NCI-H146 (cell line): ENCODE measurements at places on chromosomes 12 and 14.

- DNase-seq, result peak; percentile 11
Observed at GRCh38 chr12:98955284-98955683, 310.2 kb downstream of the APAF1 start.

- DNase-seq, result no peak
Observed at GRCh38 chr12:109523504-109523903, 46.1 kb downstream of the UBE3B start.

- no peak for DNase-seq
Observed at GRCh38 chr14:56224229-56224628, 106.0 kb downstream of the PELI2 start.

DNA sequence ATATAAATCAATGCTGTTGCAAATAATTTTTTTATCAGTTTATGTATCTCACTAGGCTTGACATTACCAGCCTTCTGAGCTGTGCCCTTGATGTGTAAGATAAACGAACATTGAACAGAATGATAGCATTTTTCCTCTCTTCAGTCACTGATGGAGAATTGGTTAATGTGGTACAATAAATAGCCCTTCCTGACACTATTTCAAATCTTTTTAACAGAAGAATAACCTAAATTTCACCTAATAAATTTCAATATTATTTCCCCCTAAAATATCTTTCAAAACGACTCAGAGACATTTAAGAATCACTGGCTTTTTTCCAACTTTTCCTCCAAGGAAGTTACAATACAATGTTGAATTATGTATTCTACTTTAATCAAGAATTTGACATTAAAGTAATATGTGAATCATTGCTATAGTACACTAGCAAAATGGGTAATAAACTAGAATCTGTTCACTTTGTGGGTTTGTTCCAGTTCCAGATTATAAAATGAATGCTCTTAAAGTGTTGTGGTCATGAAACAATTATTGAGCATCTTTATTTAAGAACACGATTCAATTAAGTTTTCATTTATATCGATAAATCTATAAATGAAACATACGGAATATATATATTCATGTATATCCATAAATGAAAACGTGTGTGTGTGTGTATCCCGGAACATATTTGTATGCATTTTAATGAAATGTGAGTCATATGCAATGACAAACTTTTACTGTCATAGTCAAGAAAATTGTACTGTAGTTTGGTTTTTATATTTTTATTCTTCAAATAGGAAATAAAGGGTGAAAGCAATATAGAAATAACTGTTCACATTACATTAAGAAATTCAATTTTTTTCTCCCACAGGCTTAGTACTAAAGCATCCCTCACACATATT is 2.5 kb upstream of the ATP2B1 start:
- DNase-seq, result no peak

- DNase-seq, result no peak
Observed at GRCh38 chr12:32089156-32089555, 17.5 kb upstream of the BICD1 start.

- no peak for DNase-seq
Observed at GRCh38 chr14:63938198-63939005, 85.6 kb downstream of the SYNE2 start.

DNA sequence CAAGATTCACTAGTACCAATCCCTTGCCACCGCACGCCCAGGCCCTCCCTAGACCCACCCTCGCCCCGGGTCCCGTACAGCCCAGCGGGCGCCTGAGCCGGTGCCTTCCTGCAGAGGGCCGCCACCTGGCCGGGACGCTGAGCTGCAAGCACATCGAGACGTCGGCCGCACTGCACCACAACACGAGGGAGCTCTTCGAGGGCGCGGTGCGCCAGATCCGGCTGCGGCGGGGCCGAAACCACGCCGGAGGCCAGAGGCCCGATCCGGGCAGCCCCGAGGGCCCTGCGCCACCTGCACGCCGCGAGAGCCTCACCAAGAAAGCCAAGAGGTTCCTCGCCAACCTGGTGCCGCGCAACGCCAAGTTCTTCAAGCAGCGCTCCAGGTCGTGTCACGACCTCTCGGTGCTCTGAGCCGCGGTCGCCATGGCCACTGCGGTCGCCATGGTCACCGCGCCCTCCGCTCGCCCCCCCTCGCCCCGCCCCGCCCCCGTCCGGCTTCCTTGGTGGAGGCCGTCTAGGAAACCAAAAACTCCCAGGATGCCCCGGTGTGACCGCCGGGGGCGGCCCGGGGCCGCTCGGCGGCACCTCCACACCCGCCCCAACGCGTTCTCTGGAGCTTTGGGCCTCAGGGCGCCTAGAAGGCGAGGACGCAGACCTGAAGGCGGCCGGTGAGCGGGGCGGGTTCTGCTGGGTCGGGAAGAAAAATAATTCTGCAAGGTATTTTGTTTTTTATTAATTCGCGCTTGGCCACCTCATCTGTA is 3.7 kb downstream of the REM2 start:
- peak; percentile 83 for DNase-seq

GRCh38 chr12:116624516-116624915 is 65.3 kb downstream of the MAP1LC3B2 start:
- DNase-seq, result no peak

DNA sequence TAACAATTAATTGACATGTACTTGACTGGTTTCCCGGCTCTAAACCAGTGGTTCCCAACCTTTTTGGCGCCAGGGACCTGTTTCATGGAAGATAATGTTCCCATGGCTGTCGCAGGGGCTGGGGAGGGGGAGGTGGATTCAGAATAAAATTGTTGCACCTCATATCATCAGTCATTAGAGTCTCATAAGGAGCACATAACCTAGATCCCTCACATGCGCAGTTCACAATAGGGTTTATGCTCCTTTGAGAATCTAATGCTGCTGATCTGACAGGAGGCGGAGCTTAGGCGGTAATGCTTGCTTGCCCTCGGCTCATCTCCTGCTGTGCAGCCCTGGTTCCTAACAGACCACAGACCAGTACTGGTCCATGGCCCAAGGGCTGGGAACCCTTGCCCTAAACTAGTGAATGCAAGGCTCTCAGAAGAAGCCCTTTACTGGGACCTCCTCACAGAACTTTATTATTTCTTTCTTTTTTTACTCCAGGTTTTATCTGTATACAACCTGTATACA is 86.4 kb upstream of the SINHCAF start:
- no peak for DNase-seq

DNA sequence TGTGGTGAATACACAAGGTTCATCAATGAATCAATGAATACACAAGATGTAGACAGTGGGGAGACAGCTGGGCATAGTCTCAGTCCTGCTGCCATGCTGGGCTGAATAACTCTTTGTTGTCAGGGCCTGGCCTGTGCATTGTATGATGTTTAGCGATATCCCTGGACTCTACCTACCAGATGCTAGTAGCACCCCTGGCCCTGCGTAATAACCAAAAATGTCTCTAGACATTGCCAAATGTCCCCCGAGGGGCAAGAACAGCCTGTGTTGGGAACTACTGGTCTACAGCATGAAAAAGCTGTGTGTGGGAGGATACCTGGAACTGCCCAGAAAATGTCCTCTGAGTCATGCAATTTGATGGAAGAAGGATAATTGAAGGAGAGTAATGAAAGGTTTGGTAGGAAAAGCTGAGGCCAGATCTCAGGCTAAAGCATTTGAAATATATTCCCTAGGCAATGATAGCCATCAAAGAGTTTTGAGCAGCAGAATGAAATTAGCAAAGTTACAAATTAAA is 128.2 kb downstream of the TMEM30B start:
- DNase-seq, result peak; percentile 63

DNA sequence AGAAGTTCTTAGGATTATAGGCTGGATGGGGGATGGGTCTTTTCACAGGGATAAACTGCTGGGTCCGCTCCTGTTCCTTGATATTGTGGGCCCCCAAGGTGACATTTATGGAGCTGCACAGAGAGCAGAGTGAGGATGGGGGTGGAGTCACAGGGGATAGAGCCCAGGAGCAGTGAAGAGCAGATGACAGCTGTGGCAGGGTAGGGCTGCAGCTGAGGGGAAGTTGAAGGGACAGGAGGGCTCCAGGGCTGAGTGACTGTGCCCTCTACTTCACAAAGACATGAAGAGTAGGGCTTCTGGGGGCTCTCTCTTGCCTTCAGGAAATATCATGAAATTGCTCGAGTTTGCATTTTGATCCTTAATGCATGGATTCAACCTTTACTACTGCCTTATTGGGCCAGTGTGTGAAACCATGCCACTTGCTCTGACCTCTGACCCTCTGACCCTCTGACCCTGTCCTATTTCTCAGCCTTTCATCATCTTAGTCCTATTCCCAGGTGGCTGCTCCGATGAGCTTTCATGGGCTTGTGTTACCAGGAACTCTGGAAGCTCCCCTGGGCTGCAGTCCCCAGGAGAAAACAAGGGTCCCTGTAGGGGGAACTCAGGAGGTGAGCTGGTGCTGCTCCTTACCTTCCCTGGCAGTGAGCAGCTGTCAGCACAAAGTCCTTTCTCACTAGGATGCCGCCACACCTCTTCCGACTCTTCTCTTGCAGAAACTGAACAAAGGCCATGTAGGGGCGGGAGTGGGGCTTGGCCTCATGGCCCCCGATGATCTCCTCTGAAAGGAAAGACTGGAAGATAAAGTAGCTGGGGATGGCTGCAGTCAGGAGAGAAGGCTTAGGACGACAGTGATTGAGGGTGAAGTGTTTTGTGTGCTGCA is 1.6 kb downstream of the GZMH start:
- DNase-seq, result no peak

GRCh38 chr14:77580964-77581505 is 35.4 kb downstream of the SPTLC2 start:
- peak; percentile 1 for DNase-seq

DNA sequence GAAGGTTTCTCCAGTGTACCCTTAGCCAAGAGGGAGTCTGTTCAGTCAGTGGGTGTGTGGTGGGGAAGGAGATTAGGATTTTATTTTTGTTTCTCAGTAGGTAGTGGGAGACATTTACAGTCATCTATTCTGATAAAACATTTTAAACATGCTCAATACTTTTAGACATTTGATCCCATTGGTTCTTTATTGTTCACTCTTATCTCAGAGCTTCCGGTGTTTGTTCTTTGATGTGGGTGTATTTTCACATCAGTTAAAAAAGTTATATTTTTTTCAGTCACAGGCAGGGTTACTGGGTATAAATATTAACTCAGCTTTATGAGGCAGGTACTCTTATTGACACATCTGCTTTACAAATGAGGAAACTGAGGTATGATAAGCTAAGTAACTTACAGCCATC is 43.3 kb upstream of the LRRK2 start:
- no peak for DNase-seq

GRCh38 chr12:123040106-123040505 is 59.6 kb downstream of the ARL6IP4 start:
- DNase-seq, result no peak

GRCh38 chr14:100425429-100425827 is 102.3 kb downstream of the SLC25A47 start:
- DNase-seq, result no peak

GRCh38 chr12:10721651-10722501 is 1.2 kb downstream of the YBX3 start:
- peak; percentile 67 for DNase-seq

DNA sequence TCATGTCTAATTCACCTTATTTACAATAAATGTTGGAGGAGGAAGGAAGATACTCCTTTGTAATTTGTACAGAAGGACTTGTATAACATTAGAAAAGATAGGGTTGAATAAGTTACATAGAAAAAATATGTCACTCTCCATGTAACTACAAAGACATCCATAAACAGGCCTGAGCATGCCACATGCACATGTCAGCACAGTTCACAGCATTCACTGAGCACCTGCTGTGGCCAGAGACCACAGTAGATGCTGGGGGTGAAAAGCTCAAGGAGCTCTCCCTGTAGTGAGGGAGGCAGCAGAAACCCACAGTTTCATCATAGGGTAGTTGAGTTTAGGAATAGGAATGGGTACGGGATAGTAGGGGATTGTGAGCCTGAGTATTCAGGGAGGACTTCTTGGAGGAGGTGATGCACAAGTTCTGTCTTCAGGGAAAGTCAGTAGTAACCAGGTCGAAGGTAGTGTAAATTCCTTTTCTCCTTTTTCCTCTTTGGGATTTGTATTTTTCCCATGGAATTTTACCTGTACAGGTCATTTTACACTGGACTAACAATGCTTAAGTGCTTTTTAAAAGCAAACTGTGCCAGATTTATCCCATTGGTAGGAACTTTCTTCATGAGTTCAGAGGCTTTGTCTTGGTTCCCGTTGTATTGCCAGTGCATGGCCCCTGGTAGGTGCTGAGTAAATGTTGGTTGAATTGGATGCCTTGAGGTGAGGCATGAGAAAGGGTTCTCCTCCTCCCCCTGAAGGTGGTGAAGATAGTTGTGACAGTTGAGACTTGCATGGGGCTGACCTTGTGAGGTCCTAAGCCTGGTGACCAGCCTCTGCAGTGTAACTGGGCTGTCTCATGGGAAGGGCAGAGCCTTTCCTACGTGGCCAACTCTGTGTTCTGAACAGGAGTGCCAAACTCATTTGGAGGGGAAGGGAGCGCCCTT is 20.2 kb downstream of the PRKCH start:
- DNase-seq, result no peak

DNA sequence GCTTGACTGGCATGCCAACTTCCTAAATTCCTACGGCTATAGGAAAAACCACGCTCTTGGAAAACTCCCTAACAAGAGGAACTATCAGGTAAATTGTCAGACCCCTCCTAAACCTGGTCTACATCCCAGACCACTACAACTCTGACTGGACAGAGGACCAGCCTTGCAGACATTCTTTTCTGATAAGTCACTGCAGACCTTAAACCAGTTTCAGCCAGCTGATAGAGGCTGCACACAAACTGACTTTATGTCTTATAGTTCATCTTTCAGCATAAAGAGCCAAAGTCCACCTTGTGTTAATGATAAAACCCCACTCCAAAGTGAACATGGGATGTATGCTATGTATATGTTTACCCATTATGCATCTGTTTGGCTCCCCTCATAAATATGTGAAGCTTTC is 166.6 kb downstream of the KTN1 start:
- DNase-seq, result no peak

GRCh38 chr12:51323966-51324895 is at the start of gene BIN2:
TSS of gene BIN2 (minus strand) at chr12:51324174. CDS start at chr12:51324102, 72 bp downstream.
- no peak for DNase-seq

- no peak for DNase-seq
Observed at GRCh38 chr14:69034612-69035262, 55.6 kb upstream of the ACTN1 start.

- peak; percentile 58 for DNase-seq
Observed at GRCh38 chr14:77067632-77068516, 30.2 kb upstream of the CIPC start.

- no peak for DNase-seq
Observed at GRCh38 chr12:105013892-105014291, 27.8 kb downstream of the NOPCHAP1 start.

GRCh38 chr14:87960013-87960787 is 32.8 kb downstream of the GALC start:
- no peak for DNase-seq

- no peak for DNase-seq
Observed at GRCh38 chr12:131321988-131322387, 368.3 kb downstream of the ADGRD1 start.

- no peak for DNase-seq
Observed at GRCh38 chr12:19615384-19615725, 176.1 kb downstream of the AEBP2 start.
